ENCODE measurements at places on chromosomes 7 and 10.

DNA sequence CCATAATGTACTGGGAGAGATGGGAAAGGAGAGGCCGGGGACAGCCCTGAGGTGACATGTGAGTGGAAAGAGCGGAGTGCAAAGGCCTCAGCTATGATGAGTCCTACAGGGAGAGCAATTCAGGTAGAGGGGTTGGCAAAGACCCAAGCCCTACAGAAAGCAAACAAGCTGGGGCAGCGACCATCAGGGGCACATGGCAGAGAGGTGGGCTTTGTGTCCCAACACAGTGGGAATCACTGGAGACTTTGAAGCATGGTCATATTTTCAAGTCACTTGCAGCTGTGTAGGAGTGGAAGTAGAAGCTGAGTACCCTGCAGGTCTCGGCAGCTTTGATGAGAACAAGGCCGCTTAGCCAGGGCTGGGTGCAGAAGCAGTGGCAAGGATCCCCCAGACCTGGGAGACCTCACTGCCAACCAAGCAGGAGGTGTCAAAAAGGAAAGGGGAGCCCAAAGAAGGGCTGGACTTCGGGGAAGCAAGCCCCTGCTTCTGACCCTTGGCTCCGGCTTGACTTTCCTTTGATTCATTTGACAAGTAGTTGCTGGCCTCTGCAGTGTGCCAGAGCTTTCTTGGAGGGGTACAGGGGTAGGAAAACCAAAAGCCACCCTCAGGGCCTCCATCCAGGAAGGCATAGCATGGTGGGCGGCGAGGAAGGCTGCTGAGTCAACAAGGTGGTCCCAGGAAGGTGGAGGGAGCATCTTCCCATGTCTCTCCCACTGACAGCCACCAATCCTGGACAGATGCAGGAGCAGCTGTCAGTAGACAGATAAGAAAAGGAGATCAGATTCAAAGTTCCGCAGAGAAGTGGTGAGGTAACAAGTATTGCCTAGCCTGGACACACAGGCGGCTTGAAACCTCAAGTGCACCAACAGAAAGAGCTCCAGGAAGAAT lies 1.9 kb upstream of the PGAM2 start:
- no peak for DNase-seq

GRCh38 chr10:42428534-42428933 lies 209.8 kb downstream of the ZNF33B start:
- DNase-seq: no peak

DNA sequence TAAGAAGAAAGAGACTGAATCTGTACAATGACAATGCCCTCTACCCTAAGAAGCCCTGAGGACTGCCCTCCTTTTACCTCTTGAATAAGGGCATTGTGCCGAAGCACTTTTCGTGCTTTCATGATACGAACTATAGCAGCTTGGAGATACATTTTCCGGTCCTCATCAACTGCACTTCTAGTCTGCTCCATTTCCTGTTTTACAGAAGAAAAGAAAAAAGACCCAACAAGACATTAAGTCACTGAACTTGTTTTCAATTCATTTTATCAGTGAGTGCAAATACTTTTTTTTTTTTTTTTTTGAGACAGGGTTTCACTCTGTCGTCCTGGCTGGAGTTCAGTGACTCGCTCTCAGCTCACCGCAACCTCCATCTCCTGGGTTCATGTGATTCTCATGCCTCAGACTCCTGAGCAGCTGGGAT lies 78.4 kb downstream of the CUL2 start:
- DNase-seq: no peak

DNA sequence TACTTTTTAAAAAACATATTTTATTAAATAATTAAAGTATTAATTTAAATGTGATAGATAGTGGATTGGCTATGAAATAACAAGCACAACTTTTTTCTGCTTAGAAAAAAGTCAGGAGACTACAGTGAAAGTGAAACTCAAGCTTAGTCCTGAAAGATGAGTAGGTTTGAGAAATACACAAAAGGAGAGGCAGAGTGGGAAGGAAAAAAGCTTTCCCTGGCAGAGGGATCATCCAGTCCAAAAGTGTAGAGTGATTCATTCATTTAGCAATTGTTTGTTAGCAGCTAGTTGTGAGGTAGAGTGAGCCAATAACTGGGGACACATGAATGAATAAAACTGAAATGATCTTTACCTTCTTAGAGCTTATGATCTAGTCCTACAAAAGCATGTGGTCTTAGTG lies 93.5 kb downstream of the FOXP2 start:
- no peak for DNase-seq

- DNase-seq: no peak
These were observed 68.6 kb downstream of the ADAM22 start for GRCh38 chr7:88002617-88003016.

DNA sequence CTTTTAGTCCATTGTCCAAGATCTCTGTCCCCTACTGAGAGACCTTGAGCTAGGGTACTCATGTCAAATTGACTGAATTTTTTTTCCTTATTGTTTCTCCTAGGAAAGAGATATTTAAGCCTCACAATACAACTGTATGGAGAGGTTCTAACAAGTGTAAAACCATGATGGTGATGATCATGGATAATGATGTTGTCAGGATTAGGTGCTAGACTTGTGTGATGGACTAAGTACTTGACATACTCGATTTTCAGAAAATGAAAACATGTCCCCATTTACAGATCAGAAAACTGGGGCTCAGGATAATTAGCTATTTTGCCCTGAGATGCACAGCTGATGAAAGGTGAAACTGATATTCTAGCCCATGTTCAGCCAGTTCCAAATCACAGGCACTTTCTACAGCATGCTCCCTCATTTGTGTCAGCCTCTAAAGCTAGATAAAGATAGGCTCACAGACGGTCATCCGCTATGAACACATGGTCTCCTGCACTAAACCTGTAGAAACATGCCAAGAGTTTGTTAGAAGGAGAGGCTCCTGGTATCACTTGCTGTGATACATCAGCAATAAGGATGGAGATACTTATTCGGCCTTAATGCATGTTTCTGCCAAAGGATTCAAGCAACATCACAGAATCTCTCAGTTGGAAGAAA lies 67.6 kb downstream of the CREB3L2 start:
- no peak for DNase-seq

GRCh38 chr10:61847087-61847486 lies 54.4 kb upstream of the ARID5B start:
- DNase-seq: no peak

DNA sequence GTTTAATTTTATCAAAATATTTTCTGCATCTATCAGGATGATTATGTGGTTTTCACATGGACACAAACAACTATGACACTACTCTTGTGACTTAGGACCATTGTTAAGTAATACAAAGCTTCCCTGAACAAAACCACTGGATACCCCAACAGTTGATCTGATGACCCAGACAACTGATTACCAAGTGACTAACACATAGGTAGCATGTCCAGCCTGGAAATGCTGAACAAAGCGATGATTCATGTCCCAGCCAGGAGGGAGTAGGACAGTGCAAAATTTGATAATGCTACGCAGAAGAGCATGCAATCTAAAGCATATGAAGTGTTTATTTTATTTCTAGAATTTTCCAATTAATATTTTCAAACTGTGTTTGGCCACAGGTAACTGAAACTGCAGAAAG lies 8.9 kb upstream of the PNLIP start:
- DNase-seq: no peak

DNA sequence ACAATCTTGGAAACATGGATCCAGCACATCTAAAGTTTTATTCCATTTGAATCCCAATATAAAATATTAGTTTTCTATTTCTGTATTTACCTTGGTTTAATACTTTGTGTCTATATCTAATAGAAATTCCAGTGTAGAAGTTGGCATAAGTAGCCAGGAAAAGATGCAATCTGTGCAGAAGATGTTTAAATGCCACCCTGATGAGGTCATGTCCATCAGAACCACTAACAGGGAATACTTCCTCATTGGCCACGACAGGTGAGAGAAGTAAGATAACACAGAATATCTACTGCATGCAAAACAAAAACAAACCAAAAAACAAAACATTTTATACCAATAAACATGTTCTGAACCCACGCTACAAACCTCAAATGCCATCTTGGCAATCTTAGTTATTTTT lies 15.7 kb downstream of the PLEKHS1 start:
- DNase-seq: no peak

GRCh38 chr7:26155531-26156375 lies 3.8 kb downstream of the NFE2L3 start:
- DNase-seq: no peak

GRCh38 chr10:131003455-131003854 lies 308.1 kb downstream of the TCERG1L start:
- no peak for DNase-seq

DNA sequence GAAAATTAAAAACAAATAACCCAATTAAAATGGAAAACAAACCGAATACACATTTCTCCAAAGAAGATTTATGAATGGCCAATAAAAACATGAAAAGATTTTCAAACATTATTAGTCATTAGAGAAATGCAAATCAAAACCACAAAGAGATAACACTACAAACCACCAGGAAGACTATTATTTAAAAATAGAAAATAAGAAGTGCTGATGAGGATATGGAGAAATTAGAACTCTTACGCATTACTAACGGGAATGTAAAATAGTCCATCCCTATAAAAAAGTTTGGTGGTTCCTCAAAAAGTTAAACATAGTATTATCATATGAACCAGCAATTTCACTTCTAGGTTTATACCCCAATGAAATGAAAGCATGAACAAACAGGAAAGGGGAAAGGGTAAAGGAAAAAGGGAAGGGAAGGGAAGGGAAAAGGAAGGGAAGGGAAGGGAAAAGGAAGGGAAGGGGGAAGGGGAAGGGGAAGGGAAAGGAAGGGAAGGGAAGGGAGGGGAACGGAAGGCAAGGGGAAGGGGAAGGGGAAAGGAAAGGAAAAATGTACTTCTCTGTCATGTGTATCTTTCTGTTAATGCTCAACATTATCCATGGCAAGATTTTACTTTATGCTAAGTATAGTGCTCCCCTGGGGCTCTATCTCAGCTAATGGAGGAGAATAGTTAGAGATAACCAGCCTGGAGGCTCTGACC lies 125.3 kb upstream of the RSU1 start:
- DNase-seq: no peak

GRCh38 chr7:125555916-125556315 lies 626.3 kb upstream of the POT1 start:
- no peak for DNase-seq

DNA sequence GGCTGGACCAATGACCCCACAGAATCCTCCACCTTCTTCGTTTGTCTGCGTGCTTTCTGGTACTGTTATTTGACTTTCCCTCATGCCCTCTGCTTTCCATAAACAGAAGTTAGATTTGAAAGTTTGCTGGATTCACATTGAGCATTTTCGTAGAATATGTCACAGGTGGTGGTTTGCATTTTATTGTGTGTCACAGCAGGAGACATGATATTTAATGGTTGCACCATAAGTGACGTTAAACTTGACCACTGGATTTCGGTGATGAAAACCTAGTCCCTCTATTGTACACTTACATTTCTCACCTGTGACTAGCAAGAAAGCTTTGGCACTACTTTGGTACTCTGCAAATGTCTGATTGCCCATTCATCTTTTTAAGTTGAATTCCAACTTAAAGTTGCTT lies 15.2 kb upstream of the MKX start:
- DNase-seq: no peak

GRCh38 chr7:122755696-122756095 lies 53.0 kb upstream of the RNF148 start:
- no peak for DNase-seq

- no peak for DNase-seq
These were observed 52.2 kb downstream of the ZNF467 start for GRCh38 chr7:149721084-149721601.

DNA sequence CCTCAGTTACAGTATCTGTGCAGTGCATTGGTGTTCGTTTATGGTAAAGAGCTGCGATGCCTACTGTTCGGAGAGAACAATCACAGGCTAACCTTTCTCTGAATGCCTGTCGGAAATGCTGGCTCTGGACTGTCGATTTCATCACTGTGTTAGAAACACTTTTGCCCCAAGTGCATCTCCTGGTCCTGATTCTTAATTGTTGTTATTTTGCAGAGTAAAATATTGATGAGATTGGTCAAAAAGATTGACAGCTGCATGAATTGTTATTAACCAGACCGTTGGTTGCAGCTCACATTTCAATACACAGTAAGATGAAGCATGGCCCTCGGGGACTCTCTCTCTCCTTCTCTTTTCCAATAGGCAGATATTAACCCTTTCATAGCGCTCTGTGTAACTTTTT lies 557.4 kb upstream of the ADARB2 start:
- DNase-seq: no peak

GRCh38 chr10:122974023-122974422 lies 6.2 kb upstream of the PSTK start:
- DNase-seq: no peak

DNA sequence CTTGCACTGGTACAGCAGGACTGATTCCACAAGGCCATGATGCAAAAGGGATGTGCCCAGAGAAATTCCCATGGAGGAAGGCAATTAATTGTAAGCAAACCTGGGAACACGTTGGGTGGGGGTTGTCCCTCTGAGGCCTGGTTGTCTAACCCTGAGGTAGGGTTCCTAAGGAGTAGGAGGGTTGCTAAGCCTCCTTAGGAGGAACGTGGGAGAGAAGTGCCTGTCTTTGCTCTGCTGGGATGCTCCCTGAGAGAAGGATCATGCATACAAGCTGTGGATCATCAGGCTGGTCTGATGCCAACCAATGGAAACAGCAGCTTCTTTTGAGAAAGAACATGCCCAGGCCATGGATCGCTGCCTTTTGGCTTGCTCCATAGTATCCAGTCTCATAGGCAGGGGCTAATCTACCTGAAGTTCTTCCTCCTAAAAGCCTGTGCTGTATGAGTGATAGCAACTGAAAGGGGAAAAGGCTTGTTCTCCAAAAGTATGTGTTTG lies 203.7 kb upstream of the NPVF start:
- no peak for DNase-seq

DNA sequence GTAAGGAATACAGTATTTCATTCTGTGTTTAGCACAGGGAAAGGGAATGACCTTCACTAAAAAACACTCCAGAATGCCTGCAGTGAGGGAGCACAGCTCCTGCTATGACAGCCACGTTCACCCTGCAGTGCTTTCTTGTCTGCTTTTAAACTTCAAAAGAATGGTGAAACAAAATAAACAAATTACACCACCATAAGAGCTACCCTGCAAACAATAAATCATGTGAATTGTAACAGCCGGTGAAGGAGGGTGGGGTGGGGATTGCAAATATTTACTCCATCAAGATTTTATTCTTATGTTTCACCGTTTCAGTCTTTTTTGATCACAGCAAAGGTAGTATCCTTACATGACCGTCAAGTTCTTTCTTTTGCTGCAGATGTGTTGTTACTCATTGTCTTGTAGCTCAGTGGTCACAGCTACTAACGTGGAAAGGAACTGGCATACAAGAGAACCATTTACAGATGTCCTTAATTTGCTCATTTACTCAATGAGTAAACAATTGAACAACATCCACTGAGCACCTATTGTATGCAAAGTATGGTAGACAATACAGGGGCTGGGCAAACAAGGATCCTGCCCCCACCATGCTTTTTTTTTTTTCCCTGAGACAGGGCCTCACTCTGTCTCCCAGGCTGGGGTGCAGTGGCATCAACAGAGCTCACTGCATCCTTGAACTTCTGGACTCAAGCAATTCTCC lies 4.1 kb upstream of the CHN2 start:
- DNase-seq: no peak
